Anterior cingulate cortex (tissue), 58 donors: ENCODE measurements at places on chromosomes 6 and 20.

- no peak for DNase-seq
Measured at GRCh38 chr6:20444786-20445271, 43.1 kb downstream of the E2F3 start.

DNA sequence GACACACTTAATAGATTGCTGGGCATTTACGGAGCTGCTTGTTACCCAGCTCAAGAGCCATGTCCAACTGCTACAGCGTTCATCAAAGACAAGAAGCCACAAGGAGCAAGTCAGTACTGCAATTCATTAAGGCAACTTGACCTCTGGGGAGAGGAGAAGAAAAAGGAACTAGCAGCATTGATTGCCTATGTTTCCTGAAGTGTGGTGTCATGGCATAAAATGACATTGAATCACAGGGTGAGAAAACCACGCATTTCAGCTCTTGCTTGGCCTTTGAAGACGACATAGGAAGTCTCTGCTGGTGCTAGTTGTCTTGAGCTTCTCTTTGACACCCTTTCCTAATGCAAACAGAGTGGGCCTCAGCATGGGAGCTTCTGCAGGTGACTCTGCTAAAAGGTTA, 139.1 kb downstream of the CDH26 start:
- no peak for DNase-seq

DNA sequence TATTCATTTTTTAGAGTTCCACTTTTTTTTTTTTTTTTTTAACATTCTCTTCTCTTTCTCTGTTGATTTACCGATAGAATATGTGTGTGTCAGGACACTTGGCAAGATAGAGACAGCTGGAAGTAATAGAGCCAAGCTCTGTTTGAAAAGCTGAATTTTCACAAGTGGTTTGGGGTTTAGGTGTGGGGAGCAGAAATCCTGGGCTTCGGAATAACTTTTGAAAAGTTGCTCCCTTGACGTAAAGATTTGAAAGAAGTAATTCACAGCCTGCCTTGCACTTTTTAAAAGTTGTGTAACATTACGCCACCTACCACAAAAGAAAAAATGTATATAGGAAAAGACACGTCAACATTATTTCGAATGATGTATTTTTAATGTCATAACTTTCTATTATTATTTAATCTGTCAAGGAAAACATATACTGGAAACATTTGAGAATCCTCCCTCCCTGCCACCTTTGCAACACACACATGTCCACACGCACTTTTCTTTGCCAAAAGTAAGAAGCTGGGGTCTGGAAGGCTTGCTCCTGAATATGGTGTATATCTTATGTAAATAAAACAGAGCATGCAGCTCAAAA, 917.9 kb downstream of the KIF16B start:
- no peak for DNase-seq

DNA sequence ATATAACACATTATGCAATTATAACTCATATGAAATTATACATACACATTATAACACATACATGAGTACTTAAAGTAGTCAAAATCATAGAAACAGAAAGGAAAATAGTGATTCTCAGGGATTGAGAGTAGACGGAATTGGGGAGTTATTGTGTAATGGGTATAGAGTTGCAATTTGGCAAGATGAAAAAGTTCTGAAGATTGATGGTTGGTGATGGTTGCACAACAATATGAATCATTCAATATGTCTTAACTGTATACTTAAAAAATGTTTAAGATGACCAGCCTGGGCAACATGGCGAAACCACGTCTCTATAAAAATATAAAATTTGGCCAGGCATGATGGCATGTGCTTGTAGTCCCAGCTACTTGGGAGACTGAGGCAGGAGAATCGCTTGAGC, 372.7 kb downstream of the CDKAL1 start:
- no peak for DNase-seq

GRCh38 chr20:62134735-62135231, 8.4 kb downstream of the PSMA7 start:
- no peak for DNase-seq
